ENCODE measurements at places on chromosomes 3 and 15.

- no peak for DNase-seq
Observed at GRCh38 chr3:37489355-37489754, 315.0 kb upstream of the LRRFIP2 start.

DNA sequence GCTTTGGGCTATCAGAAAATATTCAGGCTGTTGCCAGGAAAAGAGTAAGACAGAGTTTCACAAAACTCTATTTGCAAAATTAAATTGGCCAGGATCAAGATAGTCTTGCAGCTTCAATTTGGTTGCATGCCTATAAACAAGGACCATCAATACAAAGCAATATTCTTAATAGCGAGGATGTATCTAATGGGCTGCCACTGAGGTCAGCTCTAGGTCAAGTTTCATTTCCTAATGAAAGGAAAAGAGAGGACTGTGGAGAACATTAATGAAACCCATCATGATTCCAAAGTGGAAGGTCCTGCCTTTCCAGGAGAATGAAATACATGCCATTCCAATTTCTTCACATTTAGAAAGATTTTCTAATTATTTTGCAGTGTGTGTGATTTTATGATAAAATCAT is 273.5 kb downstream of the AGBL1 start:
- no peak for DNase-seq

DNA sequence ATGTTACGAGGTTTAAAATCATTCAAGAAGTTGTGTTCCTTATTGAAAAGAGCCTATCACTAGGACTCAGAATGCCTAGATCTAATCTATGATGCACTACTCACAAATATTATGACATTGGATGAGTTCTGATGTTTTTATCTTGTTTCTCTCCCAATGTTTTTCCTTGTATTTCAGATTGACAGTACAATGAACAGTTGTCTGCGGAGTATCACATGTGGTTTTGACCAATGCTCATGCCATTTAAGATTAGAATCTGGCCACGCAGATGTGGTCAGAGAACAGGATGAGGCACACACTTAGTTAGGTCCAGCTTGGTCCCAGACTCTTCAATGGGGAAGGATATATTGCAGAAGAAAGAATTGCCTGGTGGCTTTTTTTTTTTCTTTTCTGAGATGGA is 25.6 kb upstream of the CCDC50 start:
- DNase-seq: no peak

DNA sequence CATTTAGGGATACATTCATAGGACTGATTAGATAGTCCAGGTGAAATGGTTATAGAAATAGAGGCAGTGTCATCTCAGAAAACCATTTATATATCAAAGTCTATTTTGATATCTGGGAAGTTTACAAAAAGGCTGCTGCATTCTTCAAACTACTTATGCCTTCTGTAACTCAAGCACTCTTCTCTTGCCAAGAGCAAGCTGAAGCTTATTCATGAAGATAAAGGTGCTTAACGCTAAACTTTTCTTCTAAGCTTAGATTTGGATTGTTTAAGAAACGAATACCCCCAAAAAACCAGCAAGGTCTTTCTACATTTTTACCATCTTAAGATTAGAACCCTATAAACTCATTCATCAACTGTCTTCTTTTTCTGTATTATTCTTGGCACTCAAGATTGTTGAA is 23.3 kb upstream of the USF3 start:
- DNase-seq: no peak

- no peak for DNase-seq
Observed at GRCh38 chr3:69012100-69012799, 1.2 kb downstream of the EOGT start.

- no peak for DNase-seq
Observed at GRCh38 chr15:85356276-85356675, 24.1 kb upstream of the AKAP13 start.

DNA sequence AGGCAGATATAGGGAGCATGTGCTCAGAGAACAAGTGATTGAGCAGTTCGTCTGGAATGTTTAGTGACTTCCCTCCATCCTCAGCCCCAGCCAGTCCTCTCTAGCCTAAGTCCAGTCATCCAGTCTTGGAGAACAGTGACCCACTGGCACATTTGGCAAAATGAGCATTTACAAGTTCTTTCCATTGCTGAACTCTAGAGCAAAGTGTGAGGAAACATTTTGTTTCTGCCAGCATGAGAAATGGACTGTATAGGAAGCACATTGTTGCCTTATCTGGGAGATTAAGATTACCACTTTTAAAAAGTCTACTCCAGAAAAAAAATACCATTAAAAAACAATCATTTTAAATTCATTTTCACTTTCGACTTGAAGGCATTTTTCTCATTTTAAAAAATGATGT is 353.6 kb downstream of the SHQ1 start:
- no peak for DNase-seq

GRCh38 chr3:73591286-73591800 is 33.4 kb downstream of the PDZRN3 start:
- no peak for DNase-seq

DNA sequence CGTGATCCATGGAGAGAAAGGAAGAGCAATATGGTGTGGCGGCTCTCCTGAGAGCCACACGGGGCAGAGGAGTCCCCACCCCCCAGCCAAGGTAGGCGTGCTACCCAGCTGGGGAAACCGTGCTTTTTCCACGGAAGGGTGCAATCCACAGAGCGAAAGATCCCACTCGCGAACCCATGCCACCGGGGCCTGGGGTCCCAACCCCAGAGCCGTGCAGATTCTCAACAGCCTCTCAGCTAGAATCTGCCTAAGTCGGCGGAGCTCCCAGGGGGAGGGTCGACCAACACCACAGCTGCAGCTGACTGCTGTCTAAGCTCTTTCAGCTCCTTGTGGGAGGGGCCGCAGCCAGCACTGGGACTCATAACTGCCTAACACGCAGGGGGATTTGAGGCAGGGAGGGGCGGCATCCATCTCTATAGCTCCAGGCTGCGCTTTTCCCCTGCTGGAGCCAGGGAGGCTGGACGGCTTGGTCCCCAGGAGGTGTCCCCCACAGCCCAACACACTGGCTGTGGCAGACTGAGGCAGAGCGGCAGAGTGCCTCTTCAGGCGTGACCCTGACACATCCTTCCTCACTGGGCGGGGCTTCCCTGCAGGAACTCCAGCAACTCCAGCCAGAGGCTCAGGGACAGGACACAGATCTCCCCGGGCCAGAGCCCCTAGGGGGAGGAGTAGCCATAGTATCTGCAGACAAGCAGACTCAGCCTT is 107.6 kb upstream of the ZBTB20 start:
- DNase-seq: no peak

DNA sequence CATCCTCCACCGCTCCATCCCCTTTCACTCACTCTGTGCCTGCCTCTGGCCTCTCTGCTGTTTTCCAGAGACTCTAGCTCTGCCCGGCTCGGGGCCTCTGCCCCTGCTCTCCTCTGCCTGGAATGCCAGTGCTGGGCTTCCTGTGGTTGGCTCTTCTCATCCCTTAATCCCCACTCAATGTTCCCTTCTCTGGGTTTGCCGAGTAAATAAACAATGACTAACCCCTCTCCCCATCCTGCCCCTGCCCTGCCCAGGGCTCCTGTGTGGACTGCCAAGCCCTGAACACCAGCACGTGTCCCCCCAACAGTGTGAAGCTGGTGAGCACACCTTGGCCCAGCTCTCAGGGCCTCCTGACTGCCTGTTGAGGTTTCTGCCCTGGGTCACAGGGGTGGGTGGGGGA is 12.2 kb downstream of the STAB1 start:
- no peak for DNase-seq

- DNase-seq: peak; percentile 13
Observed at GRCh38 chr3:57434041-57434440, 110.1 kb downstream of the DNAH12 start.
